Activated CD8-positive, alpha-beta memory T cell treated with anti-CD3 and anti-CD28 coated beads for 48 hours (primary cell): ENCODE measurements at places on chromosomes 5 and 9.

DNA sequence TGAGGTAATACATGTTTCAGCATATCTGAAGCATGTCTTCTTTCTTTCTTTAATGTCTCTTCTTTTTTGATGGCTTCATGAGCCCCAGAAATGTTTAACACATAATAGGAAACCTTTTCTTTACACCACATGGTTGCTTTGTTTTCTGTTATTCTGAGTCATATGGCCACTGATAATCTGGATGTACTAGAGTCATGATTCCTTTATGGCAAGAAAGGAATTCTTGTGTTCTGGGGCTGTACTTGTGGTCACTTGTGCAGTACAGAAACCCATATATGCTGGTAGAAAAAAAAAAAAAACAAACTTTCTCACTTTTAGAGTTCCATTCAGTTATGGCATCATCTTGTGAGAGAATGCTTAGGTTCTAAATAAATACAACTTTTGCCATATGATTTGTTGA is 1669.3 kb upstream of the CDH9 start:
- no peak for DNase-seq

GRCh38 chr5:150119421-150120061 is 33.2 kb upstream of the CSF1R start:
- DNase-seq, result no peak

DNA sequence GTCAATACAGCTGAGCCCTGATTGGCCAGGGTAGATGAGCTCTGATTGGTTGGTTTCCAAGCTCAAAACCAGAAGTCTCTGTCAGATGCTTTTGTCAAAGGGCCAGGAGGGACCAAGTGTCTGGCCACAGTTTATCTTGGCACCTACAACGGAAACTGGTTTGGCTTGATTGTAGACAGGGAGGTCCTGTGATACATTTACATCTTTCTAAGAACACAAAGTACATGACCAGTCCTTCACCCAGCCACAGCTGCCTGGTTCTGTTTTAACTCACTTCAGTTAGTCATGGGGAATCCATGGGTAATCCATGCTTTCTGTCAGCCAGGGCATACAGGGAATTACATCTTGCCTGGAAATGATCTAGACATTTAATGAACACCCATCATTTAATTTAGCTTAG is 171.2 kb downstream of the SLC12A2 start:
- no peak for DNase-seq

GRCh38 chr9:16653491-16654399 is 216.7 kb downstream of the BNC2 start:
- DNase-seq, result no peak

DNA sequence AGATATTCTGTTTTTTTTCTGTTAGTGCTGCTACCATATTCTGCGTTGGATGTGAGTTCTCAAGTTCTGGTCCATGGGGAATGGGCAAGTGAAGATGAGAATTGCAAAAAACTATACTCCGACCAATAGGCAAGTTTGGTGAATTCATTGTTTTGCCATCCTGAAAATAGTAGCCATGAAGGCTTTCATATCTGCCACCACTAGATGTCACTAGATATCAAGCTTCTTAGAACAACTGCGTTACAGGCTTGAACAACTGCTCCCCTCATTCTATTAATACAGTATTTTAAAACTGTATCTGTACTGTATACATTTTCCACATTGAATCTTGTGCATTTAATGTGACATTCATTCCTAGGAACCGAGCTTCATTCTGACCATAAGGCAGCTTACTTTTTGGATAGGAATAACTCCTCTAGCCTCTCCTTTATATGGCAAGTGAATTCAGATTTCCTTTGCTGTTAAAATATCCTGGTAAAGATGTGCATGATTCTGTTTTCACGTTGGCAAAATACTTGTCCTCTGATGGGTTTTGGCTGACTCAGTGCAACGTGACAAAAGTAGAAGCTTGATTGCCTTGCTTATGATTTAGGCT is 163.6 kb downstream of the SREK1 start:
- DNase-seq, result no peak

DNA sequence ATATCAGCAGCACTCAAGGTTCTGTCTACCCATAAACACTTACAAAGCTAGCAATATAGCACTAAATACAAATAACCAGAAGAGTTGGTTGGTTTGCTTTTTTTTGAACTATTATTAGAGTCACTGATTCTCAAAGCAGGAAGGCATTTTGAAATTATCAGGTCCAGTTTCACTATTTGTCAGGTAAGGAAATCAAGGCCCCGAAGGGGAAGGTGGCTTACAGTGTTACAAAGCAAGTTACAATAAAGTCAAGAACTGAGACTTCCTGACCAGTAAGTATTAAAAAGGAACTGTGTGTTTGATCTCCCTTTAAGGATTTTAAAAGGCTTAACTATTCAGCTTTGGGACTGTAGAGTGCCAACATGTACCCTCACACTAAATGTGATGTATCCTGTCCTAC is 10.8 kb downstream of the C5orf15 start:
- no peak for DNase-seq

GRCh38 chr9:89649039-89649691 is 44.4 kb downstream of the GADD45G start:
- no peak for DNase-seq

DNA sequence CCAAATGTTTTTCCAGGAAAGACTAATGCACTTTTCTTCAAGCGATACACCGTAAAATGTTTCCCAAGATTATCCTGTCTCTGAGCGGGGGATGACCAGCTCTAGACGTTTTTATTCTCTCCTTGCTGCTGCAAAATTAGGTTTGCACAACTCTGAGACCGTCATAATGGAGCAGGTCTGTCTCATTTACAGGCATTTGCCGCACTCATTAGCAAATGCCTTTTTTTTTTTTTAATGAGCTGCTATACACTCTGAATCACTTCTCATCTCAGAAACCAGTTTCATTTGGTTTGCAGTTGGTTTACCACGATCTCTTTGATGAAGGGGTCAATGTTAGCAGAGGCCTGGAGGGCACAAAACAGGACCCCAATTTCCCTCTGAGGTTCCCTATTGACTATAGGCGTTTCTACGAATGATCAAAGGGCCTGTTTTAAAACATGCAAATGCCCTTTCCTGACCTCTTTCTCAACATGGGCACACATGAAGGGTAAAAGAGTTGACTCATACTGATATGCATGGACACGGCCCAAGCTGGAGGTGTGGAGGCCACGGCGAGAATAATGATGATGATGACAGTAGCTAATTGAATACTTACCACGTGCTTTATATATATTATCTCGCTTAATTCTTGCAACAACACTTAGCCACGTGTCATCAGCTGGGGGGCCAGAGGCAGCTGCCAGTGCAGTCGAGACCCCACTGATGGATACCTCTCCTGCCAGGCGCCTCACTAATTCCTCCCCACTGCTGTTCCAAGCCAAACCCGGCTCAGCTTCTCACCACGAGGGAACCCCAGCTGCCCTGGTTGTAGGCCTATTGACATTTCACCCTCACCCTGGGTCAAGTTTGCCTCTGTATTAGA is 89.9 kb upstream of the PTCH1 start:
- DNase-seq, result no peak
